ENCODE measurements at places on chromosomes 1 and 21.
A peak's percentile ranks its signal among the peaks of the same experiment; 100 is the strongest.

- no peak for DNase-seq
Observed at GRCh38 chr1:198598796-198599321, 40.0 kb upstream of the PTPRC start.

- DNase-seq, result no peak
Observed at GRCh38 chr1:54825696-54826095, 24.6 kb upstream of the TTC22 start.

DNA sequence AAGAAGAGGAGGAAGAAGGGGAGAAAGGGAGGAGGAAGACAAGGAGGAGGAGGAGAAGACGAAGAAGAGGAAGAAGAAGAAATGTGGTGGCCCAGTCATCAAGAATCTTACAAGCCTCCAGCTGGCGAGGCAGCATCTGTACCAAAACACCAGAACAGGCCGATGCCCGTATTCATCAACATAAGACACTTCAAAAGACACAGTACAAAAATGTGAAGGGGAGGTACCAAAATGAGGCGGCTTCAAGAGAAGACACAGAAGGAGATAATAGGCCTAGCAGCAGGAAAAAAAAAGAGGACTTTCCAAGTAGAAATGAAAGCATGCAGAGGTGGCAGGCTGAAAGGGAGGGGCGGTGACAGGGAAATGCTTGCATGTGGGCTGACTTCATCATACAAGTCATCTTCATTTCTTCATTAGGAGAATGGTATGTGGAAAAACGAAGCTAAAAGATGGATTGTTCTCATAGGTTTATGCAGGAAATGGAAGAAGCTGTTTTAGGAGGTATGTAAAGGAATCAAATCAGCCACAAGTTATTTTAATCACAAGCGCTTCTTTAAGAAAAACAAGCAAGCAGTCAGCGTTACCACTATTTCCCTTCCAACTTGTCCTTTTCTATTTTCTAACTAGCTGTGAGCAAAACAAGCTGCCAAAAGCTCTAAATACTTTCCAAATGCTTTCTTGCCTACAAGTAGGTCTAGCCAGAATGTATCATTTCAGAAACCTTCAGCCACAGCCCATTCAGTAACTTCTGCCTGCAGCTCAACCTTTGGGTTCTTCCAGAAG lies 192.3 kb downstream of the SLC45A1 start:
- DNase-seq, result no peak

GRCh38 chr1:33111965-33112364 lies 31.0 kb downstream of the AZIN2 start:
- peak; percentile 5 for DNase-seq

- DNase-seq, result no peak
Observed at GRCh38 chr1:172914501-172915144, 136.1 kb downstream of the TNFSF18 start.

DNA sequence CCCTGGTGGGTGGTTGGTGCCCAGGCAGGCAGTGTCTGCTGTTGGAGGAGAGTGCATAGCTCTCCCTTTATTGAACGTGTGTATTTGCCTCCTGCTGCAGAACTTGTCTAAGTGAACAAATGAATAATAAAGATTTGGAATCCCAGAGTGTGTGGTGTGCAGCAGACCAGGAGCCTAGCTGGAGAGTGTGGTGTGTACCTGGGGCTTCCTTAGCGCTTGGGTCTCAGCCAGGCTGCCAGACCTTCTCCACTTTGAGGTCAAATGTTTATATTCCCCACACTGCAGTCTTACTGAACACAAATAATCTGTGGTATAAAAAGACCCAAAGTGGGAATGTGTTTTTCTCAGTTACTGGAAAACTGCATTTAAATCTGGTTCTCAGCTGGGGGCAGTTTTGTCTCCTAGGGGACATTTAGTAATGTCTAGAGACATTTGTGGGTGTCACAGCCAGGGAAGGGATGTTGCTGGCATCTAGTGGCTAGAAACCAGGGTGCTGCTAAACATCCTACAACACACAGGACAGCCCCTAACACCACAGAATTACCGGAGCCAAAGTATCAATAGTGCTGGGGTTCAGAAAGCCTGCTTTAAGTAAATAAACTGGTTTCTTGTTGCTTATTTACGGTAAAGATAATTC lies 23.6 kb downstream of the SLC37A1 start:
- DNase-seq, result no peak

GRCh38 chr1:17538428-17539117 lies 925 bp upstream of the ARHGEF10L start:
- DNase-seq, result peak; percentile 83

- peak; percentile 70 for DNase-seq
Observed at GRCh38 chr1:168136709-168137514, at the start of gene GPR161. Gene GPR161 (minus strand): TSS chr1:168136930. CDS start chr1:168104850, 32,080 bp downstream.

- DNase-seq, result no peak
Observed at GRCh38 chr1:243323491-243323890, 67.7 kb downstream of the SDCCAG8 start.

- DNase-seq, result no peak
Observed at GRCh38 chr1:56625819-56626440, 19.2 kb upstream of the PRKAA2 start.

DNA sequence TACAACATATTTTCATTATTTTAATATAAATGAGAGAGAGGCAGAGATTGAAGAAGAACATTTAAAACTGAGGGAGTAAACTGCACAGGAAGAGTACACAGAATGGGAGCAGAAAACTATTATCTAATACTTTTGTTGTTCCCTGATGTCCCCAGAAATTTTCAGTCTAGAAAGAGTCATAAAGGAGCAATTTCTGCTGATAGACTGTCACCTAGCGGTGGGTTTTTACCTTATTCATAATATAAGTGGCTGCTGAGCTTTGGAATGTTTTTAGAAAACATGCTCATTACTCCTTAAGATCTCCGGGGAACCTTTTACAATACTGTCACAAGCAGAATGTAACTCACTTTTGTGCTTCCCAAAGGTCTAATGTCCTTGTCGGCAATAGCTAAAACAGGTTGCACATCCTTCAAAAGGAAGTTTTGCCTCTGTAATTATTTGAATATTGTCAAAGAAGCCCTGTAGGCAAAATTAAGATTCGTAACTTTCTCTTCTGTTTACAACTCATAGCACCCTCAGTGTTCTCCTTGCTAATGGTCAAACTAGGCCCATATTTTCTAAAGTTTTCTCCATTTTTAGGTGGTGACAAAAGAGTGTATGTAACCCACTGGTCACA lies 4.9 kb upstream of the NPL start:
- no peak for DNase-seq

DNA sequence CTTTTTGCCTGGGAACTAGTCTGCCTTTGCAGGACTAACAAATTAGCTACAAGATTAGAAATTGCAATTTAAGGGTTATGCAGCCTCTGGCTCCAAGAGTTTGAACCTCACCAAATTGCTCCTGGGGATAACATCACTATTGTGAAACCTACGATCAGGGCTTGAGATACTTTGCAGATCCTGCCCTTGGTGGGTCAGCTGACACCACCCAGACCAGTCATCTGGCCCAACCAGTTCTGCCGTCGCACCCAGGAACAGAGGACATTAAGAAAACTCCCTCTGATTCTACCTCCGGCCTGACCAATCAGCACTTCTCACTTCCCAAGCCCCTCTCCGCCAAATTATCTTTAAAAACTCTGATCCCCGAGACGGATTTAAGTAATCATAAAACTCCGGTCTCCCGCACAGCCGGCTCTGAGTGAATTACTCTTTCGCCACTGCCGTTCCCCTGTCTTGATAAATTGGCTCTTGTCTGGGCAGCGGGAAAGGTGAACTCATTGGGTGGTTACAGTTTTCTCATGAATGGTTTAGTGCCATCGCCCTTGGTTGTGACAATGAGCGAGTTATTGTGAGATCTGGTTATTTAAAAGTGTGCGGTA lies 32.9 kb upstream of the B3GALT5 start:
- no peak for DNase-seq

DNA sequence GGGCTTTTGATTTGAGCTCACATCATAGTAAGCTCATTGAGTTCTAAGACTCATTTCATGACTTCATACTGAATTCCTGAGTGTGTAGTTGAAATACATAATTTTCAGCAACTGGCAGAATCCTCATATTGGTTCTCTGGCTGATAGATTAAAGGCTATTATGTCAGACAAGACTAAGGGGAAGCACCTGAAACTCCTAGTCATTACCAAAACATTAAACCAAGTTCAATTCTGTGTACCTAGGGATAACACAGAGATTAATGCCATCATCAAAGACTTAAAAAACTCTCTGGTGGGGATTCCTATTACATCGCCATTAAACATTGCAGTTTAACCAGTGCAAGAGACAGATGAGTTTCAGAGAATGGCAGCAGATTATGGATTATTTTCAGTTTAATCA lies 339.1 kb downstream of the PTPRC start:
- DNase-seq, result no peak

DNA sequence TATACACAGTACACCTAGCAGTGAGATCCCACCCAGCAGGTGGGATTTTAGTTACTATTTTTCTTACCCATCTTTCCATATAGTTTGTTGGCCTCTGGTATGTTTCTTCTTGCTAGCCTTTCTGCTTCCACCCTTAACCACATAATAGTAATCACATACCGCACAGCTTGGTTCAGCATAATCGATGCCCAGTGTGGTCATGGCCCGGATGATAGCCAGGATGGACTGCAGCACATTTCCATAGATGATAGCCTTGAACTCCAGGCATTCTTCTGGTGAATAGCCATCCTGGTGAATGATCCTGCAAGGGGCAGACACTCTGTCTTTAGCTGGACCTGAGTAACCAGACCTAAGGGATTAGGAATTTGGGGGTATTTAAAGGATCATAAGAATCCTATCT lies 9.5 kb downstream of the GNAT2 start:
- DNase-seq, result no peak

DNA sequence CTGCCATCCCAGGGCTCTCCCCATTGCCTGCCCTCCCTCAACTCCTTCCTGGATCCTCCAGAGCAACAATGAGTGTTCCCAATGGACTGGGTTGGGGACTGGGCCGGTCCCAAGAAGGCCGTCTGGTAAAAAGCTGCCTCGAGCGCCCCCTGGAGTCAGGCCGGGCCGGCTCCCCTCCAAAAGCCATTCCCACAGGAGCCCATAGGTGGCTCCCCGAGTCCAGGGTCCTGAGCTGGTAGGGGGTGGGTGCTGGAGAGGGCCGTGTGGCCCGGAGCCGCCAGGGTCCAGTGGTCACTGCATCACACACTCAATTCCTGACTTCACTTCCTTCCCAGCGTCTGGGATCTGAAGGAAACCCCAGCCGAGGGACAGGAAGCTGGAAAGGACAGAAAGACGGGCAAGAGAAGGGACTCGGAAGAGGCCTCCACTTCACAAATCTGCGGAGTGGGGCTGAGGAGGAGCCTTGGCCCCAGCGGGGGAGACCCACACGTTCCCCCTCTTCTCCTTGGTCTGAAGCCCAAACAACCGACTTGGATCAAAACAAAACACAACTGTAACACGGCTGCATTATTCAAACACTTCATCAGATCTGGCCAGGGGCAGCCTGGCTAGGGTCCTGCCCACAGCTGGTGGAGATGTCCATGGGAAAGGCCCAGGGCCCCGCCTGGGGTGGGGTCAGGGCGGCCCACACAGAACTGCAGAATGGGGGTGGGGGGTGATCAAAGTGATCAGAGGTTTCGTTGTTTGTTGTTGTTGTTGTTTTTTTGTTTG lies 10.9 kb upstream of the ALDH4A1 start:
- peak; percentile 97 for DNase-seq

- DNase-seq, result peak; percentile 43
Observed at GRCh38 chr1:2921970-2922686, 99.1 kb upstream of the ACTRT2 start.

DNA sequence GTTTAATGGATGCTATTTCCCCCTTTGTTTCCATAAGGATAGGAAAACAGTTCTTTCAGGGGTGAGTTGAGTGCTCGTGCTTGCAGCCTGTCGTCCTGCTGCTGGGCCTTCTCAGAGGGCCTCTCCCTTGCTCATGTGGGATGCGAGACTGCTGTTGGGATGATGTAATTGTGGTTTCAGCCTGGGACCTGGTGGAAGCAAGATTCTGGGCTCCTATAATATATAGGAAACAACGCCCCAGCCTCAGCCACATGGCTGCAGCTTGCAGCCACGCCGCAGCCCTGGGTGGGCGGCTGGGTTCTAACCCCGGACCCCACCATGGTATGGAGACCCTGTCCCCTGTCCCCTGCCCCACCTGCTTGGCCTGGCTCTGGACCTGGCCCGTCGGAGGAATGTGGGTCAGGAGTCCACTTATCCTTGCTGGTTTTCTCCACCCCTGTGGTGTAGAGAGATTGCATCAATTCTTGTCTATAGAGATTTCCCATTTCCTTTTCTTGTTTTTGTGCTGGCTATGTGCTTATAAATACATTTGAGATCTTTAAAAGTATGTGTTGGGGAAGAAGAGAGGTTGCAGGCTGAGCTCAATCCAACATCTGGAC lies 357.8 kb downstream of the SIPA1L2 start:
- DNase-seq, result no peak

- DNase-seq, result no peak
Observed at GRCh38 chr1:192703283-192704206, 67.6 kb downstream of the RGS13 start.

DNA sequence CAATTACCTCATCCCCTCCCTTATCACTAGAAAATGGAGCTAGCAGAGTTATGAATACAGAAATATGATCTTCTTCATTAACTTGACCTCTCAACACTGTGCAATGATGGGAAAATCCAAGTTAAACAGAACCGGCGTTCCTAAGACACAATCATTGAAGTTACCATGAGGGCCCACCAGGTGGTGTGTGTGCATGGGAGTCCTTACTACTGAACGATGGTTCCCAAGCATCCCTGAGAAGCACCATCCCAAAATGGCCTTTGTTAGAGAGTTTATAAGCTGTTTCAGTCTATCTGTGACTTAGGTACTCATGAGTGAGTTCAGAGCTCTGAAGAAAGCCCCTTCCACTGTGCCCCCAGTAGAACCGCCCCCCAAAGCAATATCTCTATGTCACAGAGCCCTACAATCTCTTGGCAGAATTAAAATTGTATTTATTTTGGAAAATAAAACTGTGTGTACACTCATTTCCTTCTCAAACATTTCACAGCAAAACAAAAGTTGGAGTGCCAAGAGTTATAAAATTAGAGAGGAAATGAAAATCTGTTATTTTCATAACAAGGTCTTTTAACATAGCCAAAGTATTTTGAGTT lies 56.8 kb downstream of the PLD5 start:
- DNase-seq, result peak; percentile 70

GRCh38 chr1:205840146-205840923 lies 9.6 kb downstream of the PM20D1 start:
- no peak for DNase-seq

DNA sequence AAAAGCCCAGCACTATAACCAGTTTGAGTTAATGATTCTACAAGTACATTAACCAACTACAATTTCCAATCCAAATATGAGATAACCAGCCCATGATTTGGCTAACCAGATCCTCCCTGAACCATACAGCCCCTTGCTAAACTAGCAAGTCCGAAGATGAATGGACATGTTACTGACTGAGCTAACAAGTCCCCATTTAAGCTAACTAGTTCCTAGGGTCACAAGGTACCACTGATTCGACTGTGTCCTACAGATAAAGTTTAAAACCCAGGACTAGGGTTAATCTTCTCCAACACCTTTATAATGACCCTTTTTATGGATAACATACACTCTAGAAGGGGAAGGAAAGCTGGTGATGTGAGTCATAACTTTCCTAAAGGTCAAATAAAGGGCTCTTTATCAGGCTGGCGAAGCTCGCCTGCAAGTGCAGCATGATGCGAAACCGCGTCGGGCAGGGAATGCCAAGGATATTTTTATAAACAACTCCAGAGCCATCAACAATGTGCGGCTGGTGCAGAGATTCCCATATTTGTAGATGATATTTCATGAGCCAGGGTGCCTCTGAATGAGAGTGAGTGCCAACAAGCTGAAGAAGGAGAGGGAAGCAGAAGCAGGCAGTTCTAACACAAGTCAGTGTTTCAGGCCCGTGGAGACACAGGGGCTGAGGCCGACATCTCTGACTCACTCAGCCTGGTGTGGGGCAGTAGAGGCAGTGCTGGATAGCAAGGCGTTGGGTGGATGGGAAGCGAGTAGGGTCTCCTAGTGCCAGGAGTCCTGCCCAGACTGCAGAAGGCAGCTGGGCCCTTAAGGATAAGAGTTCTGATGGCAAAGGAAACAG lies 75.6 kb upstream of the ROR1 start:
- no peak for DNase-seq

All from iPS-NIHi11 (cell line).